NCI-H187 treated with DMSO at 0.1 percent for 48 hours (cell line): ENCODE measurements at places on chromosomes 6 and 20.

GRCh38 chr6:136083540-136083939 lies 166.6 kb downstream of the MTFR2 start:
- no peak for DNase-seq

- DNase-seq: no peak
These were observed 538.3 kb upstream of the BTBD3 start for GRCh38 chr20:11379257-11380011.

- DNase-seq: no peak
These were observed 88.4 kb upstream of the KCNG1 start for GRCh38 chr20:51111290-51111689.

- no peak for DNase-seq
These were observed 1.3 kb downstream of the DUSP15 start for GRCh38 chr20:31868853-31869672.

DNA sequence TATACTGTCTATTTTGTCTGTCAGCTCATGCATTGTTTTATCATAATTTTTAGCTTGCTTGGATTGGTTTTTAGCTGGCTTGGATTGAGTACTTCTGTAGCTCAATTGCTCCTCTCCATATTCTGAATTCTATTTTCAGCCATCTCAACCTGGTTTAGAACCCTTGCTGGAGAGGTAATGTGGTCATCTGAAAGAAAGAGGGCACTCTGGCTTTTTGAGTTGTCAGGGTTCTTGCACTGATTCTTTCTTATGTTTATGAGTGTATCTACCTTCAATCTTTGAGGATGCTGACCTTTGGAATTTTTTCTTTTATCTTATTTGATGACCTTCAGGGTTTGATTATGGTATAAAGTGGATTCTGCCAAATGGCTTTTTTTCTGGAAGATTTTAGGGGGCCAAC lies 632.7 kb upstream of the ID4 start:
- DNase-seq: no peak

DNA sequence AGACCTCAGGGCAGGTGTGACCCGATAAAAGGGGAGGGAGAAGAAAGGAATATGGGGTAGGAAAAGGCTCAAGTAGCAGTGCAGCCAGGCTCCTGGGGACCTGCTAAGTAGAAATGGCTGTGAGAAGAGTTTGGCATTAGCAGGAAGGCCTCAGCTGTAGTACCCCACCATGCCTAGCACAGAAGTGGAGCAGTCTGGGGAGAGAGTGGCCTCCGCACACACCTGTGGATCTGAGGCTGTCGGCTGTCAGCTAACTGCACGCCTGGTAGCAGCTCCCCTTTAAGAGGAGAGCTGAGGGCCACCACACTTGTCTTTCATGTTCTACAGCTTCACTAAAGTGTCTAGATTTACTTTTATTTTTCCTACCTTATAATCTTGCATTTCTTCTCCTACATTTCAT lies 24.6 kb downstream of the PDE7B start:
- no peak for DNase-seq

- no peak for DNase-seq
These were observed 16.5 kb upstream of the EFHC1 start for GRCh38 chr6:52403627-52404026.

- no peak for DNase-seq
These were observed 72.2 kb downstream of the PLCB4 start for GRCh38 chr20:9141070-9141469.

DNA sequence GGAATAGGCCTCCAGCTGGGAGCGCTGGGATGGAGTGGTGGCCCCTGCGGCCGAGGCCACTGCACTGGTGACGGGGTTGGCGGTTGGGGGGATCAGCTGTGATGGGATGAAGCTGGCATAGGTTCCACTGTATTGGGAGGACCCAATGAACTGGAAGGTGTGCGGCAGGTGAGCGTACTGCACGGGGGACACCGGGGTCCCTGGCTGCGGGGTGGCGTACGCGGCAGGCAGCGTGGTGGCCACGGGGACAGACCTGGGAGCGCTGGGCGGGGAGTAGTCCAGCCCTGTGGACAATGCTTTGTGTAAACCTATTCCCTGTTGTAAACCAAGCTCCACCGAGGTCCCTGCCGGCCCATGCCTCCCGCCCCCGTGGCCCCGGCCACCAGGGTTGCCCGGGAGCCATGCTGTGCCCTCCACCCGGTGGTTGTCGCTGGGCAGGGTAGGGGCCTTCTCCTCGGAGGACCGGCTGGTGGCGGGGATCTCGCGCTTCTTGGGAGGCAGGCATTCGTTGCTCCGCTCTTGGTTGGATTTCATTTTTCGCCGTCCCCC lies 89.5 kb downstream of the GMPR start:
- DNase-seq: no peak

GRCh38 chr6:4647414-4648365 lies 128.5 kb upstream of the CDYL start:
- no peak for DNase-seq

- DNase-seq: no peak
These were observed 29.2 kb upstream of the HTR1B start for GRCh38 chr6:77492530-77492929.
